ENCODE measurements at places on chromosomes 4 and X.
A peak's percentile ranks its signal among the peaks of the same experiment; 100 is the strongest.

DNA sequence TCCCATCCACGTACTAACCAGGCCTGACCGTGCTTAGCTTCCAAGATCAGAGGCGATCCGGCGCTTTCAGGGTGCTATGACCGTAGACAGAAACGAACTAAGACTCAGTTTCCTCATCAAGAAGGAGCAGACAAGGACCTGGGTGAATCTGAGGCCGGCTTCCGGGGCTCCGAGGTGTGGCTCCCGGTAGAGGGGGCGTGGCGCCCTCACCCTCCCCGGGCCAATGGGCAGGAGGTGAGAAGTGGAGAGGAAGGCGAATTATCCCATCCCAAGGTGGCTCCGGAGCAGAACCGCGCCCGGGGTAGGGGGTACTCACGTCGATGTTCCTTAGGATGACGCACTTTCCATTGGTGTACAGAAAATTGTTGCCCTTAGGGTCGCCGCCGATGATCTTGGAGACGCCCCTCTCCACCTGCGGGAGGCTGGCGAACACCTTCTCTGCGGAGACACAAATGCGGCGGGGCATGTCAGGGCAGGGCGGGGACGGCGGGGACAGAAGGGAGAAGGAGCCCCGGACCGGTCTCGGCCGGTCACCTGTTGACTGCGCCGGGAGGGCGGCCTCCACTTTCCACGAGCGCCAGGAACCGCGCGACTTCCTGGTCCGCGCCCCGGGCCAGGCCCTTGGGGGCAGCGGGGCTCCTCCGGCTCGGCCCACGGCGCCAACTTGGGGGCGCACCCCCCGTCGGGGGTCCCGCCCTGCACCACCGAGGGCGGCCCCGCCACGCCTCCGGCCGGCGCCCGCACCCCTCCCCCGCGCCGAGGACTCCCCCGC is 616 bp downstream of the WDR1 start:
- DNase-seq, result peak; percentile 65

DNA sequence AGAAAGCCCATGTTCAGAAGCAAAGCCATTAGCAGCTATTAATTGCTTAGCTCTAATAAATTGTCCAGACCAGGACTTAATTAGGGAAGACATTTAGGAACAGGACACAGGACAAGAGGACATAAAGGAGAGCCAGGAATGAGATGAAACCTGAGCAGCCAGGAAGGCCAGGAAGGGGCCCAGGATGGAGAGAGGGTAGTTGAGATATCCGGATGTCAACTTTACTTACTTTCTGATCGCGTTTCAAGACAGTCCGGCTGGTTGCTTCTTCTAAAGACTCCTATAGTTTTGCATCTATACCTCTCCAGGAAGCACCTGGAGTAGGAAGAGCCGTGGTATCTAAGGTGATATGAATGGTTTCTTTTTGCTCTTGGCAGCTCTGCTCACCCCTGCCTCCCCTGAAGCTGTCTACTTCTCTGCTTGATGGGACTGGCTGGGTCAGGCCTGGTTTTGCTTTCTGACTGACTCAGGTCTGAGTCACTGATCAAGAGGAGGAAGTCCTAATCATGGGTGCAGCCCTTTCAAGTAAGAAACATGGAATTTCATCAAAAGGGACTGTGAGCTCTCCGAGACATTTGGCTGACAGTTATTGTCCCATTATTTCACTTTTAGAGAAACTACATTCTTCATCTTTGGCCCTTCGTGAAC is 733.3 kb downstream of the RPA4 start:
- DNase-seq, result peak; percentile 83

DNA sequence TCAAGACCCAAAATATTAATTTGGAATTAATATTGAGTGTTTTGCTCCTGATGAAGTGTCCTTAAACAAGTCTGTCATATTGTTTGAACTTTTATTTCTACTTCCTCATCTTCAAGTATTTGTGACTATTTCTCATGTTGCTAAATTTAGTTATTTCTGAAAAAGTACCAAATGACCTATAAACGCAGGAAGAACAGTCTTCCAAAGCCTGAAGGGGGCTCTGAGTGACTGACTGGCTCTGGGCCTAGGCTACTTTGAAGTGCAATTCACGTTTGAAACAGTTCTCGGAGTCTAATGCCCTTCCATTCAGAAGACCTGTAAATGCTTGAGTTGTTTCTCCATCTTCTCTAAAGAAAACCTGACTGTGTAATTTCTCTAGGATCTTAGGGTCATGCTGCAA is 26.5 kb downstream of the GALNT7 start:
- no peak for DNase-seq

DNA sequence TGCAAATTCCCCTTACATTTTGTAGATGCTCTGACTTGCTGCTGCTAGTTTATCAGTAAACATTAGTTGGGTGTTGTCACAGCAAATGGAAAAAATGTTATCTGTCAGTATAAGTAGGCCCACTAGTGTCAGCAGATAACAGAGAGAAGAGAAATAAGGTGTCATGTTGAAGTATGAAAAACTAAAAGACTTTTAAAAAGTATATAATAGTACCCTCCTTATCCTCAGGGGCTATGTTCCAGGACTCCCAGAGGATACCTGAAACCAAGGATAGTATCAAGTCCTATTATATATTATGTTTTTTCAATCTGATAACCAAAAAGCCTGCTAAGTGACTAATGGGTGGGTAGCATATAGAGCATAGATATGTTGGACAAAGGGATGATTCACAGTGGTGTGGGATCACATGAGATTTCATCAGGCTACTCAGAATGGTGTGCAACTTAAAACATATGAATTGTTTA is 11.6 kb upstream of the BMP2K start:
- peak; percentile 61 for DNase-seq

- DNase-seq, result no peak
These were observed 38.9 kb upstream of the PHEX start for GRCh38 chrX:21993265-21993664.

DNA sequence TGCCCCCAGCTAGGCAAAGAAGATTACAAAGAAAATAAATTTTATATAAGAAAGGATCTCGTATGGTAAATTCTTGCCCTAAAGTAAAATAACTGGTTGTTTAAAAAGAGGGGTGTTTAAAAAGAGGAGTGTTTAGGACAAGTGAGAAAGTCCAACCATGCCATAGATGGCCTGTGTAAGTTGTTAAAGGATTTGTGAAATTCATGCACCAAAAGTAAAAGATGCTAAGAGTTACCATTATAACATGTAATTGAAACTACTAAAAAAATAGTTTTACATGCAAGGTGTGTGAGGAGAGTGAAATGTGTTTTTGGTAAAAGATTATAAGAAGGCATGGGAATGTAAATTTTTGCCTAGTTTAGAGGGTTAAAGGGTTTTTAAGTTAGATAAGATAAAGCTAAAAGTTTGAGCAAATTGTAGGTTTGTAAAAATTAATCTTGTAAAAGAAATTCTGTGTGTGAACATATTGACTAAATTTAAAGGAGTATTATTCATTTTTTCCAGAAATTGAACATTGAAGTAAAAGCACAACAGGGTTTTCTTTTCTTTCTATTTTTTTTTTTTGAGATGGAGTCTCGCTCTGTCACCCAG is 20.1 kb downstream of the HTT-AS start:
- DNase-seq, result no peak

- DNase-seq, result no peak
These were observed 77.8 kb downstream of the GALNTL6 start for GRCh38 chr4:171891038-171891437.

DNA sequence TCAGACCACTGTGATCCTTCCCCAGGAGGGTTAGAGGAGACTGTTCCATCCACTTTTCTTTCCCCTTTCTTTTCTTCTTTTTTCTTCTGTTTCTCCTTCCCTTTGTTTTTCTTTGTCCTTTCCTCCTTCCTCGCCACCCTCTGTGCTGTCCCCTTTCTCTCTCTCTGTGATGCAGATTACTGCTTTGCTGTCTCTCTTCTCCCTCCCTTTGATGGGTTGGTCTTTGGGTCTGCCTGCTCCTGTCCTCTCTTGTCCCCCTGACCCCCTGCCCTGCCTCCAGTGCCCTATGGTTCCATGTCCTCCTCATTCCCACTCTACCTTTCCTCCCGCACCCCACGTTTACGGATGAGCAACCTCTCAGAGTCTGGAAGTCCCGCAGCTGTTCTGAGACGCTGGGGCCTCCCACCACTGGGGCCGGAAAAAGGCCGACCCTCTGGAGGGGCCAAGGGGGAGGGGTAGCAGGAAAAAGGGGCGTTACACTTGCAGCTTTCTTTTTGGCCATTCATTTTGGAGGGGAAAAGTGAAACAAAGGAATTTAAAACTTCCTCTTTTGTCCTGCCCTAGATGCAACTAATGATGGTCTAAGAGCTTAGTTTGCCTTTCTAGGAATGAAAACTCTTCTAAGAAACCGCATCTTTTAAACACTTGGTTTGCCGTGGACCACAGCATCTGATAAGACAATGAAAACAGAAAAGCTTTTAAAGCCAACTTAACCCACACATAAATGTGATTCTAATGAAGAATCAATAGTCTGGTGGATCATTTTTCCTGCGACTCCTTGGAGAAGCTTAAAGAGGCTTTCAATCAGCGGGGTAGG is 24.5 kb upstream of the TSR2 start:
- DNase-seq, result no peak

GRCh38 chr4:74933562-74934015 is 673 bp downstream of the PARM1 start:
- DNase-seq, result no peak

GRCh38 chrX:11210415-11210801 is 82.8 kb upstream of the AMELX start:
- no peak for DNase-seq

GRCh38 chr4:173171098-173171497 is 2.5 kb downstream of the GALNT7 start:
- DNase-seq, result peak; percentile 42

DNA sequence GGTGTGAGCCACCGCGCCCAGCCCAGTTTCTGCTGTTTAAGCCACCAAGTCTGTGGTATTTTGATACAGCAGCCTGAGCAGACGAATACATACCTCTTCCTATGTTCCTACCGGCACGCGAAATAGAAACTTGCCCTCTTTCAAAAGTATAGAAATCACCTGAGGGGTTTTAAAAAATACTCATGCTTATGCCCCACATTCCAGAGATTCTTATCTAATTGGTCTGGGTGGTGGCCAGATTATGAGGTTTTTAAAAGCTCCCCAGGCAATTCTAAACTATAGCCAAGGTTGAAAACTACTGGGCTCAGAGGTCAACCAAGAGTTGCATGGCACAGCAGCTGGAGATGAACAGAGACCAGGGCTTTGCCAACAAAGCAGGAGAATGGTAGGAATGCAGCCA is 24.9 kb upstream of the HUWE1 start:
- no peak for DNase-seq

DNA sequence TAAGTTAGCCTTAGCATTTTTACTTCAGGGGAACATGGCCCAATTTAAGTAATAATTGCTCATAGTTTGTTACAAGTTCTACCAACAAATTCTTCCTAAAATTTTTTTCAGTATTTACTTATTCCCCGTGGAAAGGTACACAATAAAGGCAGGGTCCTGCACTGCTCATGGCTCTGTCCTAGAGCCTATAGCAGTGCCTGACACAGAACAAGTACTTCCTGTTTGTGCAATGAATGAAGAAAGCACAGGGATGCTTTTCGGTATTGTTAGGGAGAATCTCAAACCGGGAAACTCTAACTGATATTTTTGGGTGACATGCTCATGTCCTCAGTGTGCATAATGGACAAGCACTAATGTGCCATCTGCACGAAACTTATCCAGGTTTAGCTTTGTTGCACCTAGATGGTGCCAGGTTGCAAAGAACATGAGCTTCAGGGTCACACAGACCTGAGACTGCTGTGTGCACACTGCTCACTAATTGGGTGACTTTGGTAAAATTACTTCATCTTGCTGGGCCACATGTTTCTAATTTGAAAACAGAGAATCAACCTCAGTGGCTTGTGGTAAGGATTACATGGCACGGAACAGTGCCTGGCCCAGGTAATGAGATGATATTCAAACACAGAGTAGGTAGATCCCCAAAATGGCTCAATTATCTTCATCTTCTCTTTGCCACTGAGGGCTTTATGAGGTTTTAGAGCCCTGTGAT is 175.8 kb upstream of the NPY2R start:
- no peak for DNase-seq

DNA sequence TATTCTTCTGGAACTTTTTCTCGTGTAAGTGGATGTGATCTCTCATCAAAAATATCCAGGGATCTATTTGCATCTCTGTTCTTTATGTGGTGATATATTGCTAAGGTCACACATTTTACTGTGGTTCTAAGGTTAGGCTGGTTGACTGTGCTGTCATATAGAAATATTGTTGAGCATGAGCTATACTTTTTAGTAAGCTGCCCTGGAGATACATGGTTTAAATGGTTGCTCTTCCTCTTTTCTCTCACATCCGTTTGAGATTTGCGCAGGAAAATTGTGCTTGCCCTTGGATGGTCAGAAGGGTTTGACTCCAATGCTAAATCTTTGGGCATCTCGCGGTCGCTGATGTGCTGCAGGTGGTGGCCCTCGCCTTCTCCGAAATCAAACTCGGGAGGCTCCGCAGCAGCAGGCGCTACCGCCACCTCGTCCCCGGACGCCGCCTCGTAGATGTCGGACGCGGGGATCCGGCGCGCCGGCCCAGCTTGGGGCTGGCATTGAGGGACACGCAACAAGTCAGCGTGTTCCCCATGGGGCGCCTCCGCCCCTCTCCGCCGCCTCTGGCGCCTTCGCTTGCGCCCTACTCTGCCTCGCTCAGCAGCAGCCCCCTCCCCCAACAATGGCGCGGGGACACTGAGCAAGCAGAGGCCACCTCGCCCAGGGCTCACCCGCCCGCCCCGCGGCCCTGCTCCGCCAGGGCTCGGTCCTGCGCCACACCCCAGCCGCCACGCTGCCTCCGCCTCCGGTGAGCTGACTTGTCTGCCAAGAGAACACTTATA is 154.5 kb downstream of the MSN start:
- DNase-seq, result no peak

DNA sequence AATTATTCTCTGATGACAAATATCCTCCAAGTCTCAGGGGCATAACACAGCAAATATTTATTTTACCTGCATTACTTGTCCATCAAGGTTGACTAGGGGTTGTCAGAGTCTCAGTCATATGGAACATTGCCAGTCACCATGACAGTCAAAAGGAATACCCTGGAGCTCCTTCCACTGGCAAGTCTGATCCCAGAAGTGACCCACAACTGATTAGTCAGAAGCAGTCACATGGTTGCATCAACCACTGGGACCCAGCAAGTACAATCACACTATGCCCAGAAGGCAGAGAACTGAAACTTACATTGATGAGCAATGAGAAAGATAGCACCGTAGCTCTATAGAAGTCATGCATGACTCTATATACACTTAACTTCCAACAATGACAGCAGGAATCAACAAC is 41.9 kb upstream of the SOD3 start:
- DNase-seq, result peak; percentile 82

GRCh38 chr4:107380836-107381438 is 339.1 kb downstream of the PAPSS1 start:
- DNase-seq, result no peak

- DNase-seq, result no peak
These were observed 380.4 kb downstream of the RAPGEF2 start for GRCh38 chr4:159483110-159483781.

GRCh38 chrX:46204721-46205422 is 340.3 kb downstream of the ZNF674 start:
- no peak for DNase-seq

DNA sequence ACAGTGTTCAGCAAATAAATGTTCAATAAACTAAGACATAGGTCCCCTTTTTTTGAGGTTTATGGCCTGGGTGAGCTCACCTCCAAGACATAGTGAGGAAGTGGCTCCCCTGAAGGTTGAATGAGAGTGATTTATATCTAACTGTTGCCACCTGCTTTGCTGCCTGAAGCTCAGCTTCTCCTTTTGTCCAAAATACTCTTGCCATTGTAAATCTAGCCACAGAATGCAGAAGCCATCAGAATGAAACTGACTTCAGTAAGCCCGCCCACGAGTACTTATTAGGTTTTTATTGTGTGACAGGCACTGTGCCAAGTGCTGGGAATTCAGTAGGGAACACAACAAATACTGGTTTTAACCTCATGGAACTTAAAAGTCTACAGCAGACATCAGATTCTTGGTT is 18.0 kb downstream of the SPINK2 start:
- DNase-seq, result no peak

GRCh38 chr4:151658959-151659600 is 101.7 kb downstream of the GATB start:
- peak; percentile 71 for DNase-seq
